Activated T-helper 1 cell treated with anti-CD3 and anti-CD28 coated beads, Interleukin-2, amount 50 U/mL, for 16 hours (primary cell): ENCODE measurements at places on chromosomes 2 and 18.

- DNase-seq, result no peak
Observed at GRCh38 chr2:128323555-128323931, 4.9 kb upstream of the HS6ST1 start.

DNA sequence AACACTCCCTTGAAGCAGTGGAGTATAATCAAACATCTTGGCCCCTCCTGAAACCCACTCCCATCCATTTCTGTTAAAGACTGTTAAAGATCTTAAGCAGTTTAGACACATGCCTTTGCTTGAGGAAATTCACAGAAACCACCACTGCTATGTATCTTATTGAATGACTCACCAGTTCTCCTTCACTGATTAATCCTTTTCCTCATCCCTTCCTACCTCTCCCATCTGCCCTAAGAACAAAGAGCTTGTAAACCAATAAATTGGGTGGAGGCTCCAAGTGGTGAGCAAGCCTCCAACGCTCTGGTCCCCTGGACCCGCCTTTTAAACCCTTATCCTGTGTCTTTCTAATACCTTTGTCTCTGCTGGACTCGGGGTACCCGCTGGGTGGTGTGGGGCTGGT, 746.1 kb downstream of the LRP1B start:
- DNase-seq, result no peak

DNA sequence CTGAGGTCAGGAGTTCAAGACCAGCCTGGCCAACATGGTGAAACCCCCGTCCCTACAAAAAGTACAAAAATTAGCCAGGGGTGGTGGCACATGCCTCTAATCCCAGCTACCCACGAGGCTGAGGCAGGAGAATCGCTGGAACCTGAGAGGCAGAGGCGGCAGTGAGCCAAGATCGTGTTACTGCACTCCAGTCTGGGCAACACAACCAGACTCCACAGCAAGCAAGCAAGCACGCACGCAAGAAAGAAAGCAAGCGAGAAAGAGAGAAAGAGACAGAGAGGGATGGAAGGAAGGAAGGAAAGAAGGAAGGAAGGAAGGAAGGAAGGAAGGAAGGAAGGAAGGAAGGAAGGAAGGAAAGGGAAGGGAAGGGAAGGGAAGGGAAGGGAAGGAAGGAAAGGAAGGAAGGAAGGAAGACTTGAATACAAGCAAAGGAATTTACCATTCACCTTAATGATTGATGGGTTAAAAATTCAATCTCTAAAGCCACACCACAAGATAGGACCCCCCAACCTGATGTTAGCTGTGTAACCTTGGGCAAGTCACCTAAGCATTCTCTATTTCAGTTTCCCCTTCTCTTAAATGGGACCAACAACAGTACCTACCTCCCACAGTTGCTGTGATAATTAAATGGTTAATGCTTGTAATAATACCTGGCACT, 181.7 kb downstream of the ATAD2B start:
- no peak for DNase-seq

GRCh38 chr2:157194844-157195243, 62.7 kb upstream of the GALNT5 start:
- no peak for DNase-seq

- DNase-seq, result no peak
Observed at GRCh38 chr2:188130317-188130716, 161.4 kb upstream of the GULP1 start.

GRCh38 chr18:72114801-72115594, 429.1 kb downstream of the CBLN2 start:
- DNase-seq, result no peak

DNA sequence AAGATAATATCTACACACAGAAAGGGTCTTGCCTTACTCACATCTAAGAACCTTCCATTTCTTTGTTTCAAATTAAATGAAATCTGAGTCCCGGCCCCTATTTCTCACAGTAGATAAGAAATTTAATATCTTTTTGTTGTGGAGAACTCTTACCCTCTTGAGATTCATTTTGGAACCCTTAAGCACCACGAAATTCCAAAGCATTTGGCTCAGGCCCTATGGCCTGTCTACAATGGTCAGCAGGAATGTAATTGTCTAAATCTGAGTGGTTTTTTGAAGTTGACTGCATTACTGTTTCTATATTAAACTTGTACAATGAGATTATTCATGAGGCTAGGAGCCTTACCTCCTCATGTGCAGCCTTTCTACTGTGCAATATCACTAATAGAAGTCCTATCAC, 723.3 kb downstream of the TSN start:
- DNase-seq, result no peak

DNA sequence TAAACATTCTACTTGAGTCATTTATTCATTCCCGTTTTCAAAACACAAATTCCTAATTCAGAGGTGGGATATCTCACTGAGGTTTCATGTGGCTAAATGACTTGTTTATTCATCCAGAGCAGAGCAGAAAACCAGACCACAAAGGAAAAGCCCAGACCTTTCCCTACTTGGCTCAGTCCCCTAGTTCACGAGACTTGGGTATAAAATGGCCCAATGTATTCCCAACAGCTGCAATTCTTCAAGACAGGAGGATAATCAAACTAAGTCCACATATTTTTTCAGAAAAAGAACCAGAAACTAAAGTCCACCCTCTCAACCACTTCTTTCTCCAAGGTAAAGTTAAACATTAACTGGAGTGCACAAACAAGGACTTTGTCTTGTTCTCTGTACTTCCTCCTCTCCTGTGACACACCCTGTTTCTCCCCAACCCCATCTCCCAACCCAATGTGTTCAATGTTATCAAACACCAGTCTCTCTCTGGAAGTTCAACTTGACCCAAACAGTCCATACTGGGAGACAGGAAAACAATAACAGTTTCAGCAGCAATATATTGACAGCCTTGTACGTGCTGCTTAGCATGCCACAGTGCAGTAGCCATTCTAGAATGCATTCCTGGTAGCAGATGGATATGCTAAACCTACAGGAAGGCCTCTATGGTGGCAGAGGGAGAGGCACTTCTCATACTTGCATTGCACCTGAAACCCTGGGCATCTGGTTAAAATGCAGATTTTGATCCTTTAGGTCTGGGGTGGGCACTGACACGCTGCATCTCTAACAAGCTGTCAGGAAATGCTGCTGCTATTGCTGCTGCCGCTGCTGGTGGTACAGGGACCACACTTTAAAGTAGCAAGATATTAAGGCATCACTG, 110.7 kb downstream of the INO80D start:
- no peak for DNase-seq

- no peak for DNase-seq
Observed at GRCh38 chr18:26356045-26356785, 130.0 kb downstream of the TAF4B start.

DNA sequence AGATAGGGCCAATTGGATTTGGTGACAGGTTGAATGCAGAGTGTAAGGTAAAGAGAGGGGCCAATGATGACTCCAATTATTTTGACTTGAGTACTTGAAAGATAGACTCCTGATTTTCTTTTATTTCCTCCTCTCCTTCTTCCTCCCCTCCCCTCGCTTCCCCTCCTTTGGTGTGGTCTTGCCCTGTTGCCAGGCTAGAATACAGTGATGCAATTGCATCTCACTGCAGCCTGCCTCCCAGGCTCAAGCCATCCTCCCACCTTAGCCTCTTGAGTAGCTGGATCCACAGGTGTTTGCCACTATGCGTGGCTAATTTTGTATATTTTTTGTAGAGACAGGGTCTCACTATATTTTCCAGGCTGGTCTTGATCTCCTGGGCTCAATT, 2.3 kb downstream of the DGUOK start:
- DNase-seq, result no peak

DNA sequence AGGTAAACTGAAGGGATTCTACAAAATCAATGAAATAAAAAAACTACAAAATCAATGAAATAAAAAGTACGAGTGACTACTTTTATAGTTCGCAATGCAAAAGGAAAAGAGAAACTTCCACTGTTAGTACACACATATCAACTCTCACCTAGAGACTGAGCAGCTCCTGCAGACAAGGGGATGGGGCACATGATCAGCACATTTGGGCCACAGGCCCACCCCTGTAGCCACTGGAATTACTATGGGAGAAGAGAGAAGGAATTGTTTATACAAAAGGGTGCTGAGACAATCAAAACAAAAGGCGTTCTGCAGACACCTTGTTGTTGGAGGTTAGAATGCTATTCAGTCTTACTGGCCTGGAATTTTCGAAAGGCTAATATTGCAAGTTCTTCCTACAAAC, 34.7 kb upstream of the CD226 start:
- no peak for DNase-seq

DNA sequence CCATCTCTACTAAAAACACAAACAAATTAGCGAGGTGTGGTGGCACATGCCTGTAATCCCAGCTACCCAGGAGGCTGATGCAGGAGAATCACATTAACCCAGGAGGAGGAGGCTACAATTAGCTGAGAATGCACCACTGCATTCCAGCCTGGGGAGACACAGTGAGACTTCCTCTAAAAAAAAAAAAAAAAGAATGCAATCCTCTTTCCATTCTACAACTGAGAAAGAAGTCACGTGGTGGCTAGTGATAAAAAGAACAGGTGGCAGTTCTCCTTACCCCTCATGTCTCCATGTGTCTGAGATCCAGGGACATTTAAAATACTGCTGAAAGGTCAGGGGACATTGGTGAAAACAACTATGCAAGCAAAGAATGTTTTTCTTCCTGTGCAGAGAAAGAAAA, 24.4 kb upstream of the GPR39 start:
- DNase-seq, result no peak
